Jurkat, Clone E6-1 (cell line): ENCODE measurements at places on chromosomes 1 and 21.
A peak's percentile ranks its signal among the peaks of the same experiment; 100 is the strongest.

DNA sequence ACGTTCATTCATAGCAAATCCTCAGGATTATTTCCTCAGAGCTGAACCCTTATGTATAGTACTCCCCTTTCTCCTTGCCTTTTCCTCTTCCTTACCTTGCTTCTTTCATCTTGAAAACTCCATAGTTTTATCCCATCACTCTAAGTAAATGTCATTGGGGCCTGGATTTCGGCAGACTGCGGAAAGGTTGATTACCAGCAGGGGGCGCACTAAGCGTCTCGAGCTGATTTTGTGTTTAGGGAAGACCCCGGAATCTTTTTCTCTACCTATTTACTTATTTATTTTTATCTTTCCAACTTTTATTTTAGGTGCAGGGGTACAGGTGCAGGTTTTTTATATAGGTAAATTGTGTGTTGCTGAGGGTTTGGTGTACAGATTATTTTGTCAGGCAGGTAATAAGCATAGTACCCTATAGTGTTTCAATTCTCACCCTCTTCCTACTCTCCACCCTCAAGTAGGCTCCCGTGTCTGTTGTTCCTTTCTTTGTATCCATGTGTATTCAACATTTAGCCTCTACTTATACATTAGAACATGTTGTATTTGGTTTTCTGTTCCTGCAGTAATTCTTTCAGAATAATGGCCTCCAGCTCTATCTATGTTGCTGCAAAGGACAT is 11.4 kb upstream of the MTARC1 start:
- DNase-seq = peak; percentile 16

DNA sequence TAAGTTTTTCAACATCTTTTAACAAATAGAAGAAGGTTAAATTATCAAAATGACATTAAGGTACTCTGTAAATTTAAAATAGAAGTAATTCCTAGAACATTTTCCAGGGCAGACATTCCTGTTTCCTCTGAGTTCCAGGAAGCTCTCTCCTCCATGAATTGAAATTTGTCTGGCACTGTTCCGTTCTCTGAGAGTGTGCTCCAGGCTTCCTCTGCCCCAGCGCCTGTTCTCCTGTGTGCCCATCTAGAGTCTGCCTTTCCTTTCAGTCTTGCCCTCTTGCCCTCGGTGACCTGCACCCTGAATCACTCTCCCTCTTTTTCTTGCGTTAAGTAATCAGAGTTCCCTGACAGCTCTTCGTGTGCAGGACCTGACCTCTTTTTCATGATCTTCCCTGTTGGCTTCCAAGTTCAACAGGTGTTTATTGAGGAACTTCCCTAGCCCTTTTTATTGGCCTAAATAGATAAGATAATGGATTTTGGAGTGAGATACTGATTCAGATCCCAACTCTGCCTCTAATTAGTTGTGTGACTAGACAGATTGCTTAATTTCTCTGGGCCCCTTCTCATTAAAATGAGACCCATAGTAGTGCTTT is 77.1 kb downstream of the MTR start:
- DNase-seq = no peak

DNA sequence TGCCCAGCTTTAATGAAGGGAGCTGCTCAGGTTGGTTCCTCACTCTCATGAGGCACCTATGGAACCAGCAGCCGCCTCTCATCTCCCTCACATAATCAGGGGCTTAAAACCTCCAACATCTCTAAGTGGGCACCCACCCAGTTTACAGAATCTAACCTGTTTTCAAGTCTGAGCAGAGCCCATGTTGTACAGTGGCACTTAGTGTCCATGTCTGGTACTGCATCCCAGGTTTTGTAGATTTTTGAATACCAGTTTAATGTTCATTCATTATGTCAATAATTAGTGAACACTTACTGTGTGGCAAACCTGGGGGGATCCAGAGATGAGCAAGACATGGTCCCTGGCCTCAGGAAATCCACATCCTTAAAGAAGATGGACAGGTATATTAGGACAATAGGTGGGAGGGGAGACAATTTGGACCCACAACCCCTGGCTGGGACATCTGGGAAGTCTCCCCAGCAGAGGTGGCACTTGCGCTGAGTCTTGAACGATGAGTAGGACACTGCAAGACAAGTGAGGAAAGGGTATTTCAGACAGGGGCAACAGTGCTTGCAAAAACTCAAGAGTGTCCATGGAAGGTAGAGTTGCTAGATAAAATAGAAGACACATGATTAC is 83.3 kb downstream of the LACTBL1 start:
- peak; percentile 16 for DNase-seq

DNA sequence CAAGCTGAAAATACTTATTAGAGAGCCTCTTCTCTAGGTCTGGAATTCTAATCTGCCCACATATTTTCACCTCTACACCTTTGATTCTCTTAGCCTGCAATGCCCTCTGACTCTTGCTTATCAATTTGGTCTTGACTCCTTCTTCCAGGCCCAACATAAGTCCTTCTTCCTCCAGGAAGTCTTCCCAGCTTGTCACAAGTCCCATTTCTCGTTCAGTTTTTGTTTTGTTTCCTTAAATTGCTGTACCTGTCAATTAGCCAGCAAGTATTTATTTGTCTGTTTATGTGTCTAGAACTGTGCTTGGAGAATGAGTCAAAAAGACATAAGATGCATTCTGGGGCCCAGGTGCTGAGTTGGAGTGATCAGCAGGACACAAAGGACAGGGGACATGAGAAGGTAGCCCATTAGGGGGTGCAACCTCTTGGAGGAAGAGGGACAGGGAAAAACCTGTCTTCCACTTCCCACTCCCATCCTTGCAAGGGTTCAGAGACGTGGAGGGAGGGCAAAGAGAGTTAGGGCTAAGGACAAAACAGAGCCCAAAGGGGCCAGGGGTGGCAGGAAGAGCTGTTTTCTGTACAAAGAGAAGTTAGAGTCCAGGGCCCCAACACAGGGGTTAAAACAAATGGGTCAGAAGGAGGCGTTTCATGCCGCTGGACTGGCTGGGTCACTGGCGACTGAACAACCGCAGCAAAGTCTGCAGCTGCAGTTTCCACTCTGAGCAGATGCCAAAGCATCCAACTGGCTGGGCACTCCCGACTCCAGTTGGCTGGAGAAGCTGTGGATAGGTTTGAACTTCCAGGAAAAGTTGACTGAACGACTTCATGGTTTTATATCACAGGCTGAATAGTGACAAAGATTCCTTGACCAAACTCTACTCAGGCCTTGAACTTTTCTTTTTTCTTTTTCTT is 10.7 kb upstream of the CNR2 start:
- DNase-seq = no peak

GRCh38 chr21:46115441-46116188 is 17.7 kb downstream of the COL6A2 start:
- no peak for DNase-seq

DNA sequence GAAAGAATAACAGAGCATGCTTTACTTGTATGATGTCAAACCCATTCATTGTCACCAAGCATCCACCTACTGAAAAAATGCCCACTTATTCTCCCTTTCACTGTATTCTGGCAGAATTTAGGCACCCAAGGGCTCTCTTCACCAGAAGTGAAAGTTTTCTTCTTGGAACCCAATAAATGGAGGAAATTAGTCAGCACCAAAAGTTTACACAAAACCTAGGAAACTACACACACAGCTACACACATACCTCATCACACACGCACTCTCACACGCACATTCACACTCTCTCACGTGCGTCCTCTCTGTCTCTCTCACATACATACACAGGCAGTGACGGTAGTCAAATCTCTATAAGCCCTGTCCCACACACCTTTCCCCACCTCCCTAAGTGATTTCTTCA is 37.6 kb downstream of the MCOLN2 start:
- DNase-seq = no peak

DNA sequence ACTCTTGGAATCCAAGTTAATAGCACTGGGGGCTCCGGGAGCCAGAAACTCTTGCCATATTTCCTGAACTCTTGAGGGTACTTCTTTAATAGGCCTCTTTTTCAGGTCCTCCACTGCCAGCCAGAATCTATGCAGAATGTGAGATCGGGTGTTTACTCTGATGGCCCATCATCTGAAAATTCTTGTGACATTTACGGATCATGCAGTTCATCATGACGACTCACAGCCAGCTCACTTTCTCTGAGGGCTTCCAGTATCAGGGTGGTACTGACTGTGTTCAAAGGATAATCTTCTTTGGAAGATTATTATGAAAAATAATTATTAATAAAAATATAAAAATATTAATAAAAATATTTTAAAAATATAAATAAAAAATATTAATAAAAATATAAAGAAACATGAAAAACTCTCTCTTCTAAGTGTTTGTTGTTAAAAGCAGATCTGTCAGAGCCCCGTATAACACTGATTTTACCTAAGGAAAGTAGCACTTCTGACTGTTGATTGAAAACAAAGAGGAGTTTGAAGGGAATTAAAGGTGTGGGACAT is 194.3 kb upstream of the GREM2 start:
- no peak for DNase-seq

- DNase-seq = no peak
These were observed 1.7 kb upstream of the LAMB3 start for GRCh38 chr1:209653915-209654351.

DNA sequence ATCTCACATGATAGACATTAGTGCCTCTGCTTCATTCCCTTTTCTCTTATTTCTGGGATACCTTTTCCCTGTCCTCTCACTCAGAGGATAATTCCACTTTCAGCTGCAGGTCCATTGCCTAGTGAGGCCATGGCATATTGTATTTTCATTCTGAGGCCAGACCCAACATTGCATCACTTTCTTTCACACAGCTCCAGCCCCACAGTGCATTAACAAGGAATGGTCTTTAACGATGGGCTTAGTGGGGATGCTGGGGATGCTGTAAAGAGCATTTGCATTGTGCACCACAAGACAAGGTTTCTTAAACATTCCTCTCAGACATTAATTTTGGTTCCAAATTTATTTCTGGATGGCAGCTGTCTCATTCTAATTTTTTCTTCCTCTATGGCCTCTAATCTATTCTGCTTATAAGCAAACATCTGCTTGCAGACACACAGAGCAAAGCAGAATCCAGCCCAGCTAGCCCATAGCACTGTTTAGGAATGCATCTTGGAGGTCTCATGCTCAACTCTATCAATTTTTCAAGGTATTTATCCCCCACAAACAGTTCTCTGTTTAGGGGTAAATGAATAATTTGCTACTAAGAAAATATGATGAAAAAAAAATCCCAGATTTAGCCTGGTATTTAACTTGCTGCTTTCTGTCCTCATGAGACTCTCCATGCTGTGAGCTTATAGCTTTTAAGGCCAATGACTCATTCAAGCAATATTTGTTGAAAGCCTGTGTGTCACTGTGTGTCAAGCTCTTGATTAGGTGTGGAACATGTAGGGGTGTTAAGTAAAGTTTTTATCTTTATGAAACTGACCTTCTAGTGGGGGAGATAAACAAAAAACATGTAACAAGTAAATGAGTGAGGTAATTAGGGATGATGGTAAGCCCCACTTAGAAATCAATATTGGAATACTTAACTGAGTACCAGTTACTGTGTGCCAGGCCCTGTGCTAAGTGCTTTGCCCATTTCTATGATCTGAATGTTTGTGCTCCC is 44.5 kb upstream of the CCDC190 start:
- DNase-seq = no peak

DNA sequence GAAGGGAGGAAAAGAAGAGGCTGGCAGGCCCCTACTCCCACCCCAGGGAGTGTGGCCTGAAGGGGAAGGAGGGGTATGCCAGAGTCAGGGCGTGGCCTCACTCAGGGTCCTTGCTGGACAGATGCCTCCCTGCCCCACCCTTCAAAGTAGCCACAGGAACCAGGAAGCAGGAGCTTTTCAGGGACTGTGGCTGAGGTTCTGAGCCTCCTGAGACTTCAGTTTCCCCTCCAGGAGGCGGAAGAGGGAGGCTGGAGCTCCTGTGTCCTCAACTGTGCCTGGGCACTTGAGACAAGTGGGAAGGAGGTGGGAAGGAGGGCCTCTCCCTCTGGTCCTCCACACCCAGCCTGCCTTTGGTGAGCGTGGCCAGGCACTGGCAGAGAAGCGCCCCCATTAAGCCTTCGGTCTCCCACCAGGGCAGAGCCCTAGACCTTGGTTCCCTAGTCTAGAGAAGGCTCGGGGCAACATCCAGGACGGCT is 5.3 kb downstream of the CELSR2 start:
- DNase-seq = no peak

DNA sequence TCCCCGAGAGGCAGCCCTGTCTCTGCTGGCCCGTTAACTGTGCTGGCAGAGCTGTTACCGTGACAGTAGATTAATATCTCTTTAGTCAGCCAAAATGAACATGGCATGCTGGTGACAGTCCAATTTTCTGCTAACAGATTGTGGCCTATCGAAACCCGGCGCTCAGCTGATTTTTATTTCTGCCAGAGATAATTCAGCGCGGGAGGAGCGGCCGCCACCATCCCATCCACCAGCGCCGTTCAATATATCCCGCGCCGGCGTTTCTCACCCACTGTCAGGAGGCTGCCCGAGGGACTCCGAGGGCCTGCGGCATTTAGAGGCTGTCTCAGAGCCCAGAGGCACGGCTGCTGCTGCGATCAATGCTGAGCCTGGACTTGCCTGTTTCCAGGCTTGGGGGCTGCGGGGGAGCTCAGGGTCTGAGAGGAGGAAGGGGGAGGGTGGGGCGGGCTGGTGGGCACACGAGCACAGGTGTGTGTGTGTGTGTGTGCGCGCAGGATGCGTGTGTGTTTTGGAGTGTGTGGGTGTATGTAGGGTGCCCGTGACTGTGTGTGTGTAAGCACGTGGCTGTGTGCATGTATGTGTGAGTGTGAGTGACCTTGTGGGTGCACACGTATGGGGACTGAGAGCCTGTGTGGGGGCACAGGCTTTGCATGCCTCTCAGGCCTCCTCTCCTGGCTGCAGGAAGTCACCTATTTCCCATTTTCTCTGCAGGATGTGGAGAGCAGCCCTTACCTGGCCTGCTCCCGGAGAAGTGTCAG is 109.7 kb upstream of the ACTRT2 start:
- DNase-seq = no peak

- DNase-seq = peak; percentile 10
These were observed 158.2 kb upstream of the KLHDC7A start for GRCh38 chr1:18322368-18323032.

- DNase-seq = no peak
These were observed 796.7 kb upstream of the ADGRL2 start for GRCh38 chr1:81004011-81004410.

DNA sequence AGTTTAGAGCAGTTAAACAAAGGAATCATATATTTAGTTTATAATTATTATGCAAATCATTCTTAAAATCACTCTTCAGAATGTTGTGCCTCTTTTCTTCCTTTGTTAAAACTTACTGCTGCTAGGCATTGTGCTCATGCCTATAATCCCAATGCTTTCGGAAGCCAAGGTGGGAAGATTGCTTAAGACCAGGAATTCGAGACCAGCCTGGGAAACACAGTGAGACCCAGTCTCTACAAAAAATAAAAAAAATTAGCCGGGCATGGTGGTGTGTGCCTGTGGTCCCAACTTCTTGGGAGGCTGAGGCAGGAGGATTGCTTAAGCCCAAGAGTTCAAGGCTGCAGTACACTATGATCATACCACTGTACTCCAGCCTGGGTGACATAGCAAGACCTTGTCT is 33.6 kb downstream of the ZSWIM5 start:
- DNase-seq = no peak

GRCh38 chr1:86616433-86616832 is 69.6 kb downstream of the CLCA4 start:
- no peak for DNase-seq

DNA sequence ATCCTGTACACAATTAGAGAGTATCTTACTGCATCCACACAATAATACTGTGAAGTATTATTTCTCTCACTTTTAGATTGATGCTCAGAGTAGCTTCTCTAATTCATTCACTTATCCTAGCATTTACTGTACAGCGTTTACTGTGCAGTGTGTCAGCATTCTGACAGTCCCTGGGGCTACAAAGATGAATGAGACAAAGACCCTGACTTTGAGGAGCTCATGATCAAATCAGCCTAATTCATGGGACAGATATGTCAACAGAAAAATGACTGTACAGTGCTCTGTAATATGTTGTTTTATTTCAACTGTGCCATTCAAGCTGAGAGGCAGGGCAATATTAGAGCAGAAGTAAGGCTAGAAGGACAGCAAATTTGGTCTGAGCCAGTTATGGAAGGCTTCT is 152.5 kb downstream of the ZNF648 start:
- DNase-seq = no peak
